Transverse colon (tissue), 4 donors: ENCODE measurements at places on chromosomes 13 and 19. TPM values are rescaled to one million over a fixed set of nuclear protein-coding genes. Genes with fewer than 3 reads are reported as not detected.

DNA sequence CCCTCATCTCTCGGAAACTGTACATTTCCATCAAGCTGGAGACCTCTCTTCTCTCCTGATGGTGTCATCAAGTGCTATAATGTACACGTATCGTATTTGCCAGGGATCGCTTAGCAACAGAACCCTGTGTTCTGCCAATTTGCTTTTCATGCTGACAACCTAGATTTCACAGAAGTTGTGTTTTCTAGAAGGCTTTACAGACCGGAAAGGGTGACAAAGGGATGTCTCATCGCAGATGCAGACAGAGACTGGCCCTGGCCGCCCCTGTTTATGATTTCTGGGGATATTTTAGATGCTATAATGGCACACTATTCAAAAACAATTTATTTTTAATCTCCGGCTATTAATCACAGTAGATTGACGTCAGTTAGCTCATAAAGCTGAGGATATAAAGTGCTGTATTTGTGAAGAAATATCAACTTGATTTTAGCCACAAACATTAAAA, 291.4 kb downstream of the IRS2 start:
- no peak overlapping the region for H3K4me3 ChIP-seq
- DNase-seq: no peak

DNA sequence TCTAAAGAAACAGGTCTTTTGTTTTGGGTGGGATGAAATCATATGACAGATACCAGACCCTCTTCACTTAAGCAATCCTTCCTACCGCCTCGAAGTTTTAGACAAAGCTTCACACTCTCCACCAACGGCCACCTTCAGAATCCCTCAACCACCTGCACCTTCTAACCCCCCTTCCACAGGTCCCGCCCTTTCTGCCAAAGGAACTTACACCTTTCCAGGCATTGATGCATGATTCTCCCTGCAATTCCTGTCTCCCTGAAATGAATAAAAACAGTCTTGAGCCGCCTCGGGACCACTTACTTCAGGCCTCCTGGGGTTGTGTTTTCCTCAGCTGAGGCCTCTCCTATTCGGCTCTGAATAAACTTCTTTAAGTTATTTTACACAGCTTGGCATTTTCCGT, 859 bp downstream of the ZNF433 start:
- DNase-seq: no peak
- H3K27me3 ChIP-seq: no peaks in the 10 kb centered on the region
- no peaks in the 10 kb centered on the region for H3K36me3 ChIP-seq
- peak overlapping the region; percentile 85 for H3K27ac ChIP-seq

ATXN8OS gene
- total RNA-seq: not detected

GRCh38 chr13:27636589-27637288, 15.0 kb downstream of the POLR1D start:
- H3K4me3 ChIP-seq: no peak overlapping the region
- H3K27ac ChIP-seq: peak overlapping the region; percentile 55
- H3K36me3 ChIP-seq: no peaks in the 10 kb centered on the region
- no peak for DNase-seq
- H3K27me3 ChIP-seq: no peaks in the 10 kb centered on the region

DNA sequence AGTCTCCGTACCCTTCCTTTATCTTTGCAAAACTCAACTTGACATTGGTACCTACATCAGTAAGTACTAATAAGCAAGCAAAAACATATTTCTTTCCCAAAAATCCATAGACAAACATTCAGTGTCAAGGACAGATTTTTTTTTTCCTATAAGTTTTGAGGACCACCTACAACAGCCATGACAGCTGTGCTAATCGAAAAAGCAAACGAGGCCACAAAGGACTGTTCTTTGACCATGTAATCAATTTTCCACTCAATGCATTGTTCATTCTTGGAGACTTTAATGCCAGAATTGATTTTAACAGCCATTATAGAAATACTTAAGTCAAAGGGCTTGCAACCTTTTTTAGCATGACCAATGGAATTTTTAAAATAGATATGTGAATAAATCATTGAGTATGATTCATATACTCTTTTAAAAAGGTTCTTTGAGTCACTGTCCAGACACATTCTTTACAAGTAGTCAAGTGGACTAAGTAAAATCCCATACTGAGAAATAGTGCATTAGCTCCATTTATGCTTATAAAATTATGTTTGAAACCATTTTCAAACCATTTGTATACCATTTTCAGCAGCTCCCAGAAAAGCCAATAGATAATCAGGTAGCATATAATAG, 323.9 kb downstream of the MZT1 start:
- no peaks in the 10 kb centered on the region for H3K36me3 ChIP-seq
- DNase-seq: no peak
- no peaks in the 10 kb centered on the region for H3K27me3 ChIP-seq
- no peak overlapping the region for H3K27ac ChIP-seq
- H3K4me3 ChIP-seq: no peak overlapping the region

ZNF99 gene
- not detected for total RNA-seq

- no peak overlapping the region for H3K27ac ChIP-seq
- H3K4me1 ChIP-seq: no peaks in the 10 kb centered on the region
- no peak for DNase-seq
Observed at GRCh38 chr13:28636069-28636468, 22.9 kb upstream of the POMP start.

GRCh38 chr19:17538684-17539237, 16.7 kb upstream of the COLGALT1 start:
- H3K4me1 ChIP-seq: peaks cover 11% of the 10 kb centered on the region
- no peaks in the 10 kb centered on the region for H3K27me3 ChIP-seq
- peak overlapping the region; percentile 52 for H3K27ac ChIP-seq
- H3K4me3 ChIP-seq: peak overlapping the region; percentile 33
- no peaks in the 10 kb centered on the region for H3K36me3 ChIP-seq
- no peak for DNase-seq

CCL25 gene
- not detected for total RNA-seq

- H3K27me3 ChIP-seq: no peaks in the 10 kb centered on the region
- H3K36me3 ChIP-seq: no peaks in the 10 kb centered on the region
- H3K27ac ChIP-seq: no peak overlapping the region
- H3K4me3 ChIP-seq: no peak overlapping the region
- peaks cover 6% of the 10 kb centered on the region for H3K4me1 ChIP-seq
Observed at GRCh38 chr13:24308488-24309020, 826 bp upstream of the C1QTNF9 start.

GRCh38 chr19:17687141-17687856, 855 bp downstream of the UNC13A start:
- H3K4me1 ChIP-seq: peaks cover 20% of the 10 kb centered on the region
- H3K4me3 ChIP-seq: no peak overlapping the region
- no peaks in the 10 kb centered on the region for H3K36me3 ChIP-seq
- no peak overlapping the region for H3K27ac ChIP-seq
- DNase-seq: no peak
- peaks cover 83% of the 10 kb centered on the region for H3K27me3 ChIP-seq
